ENCODE measurements at places on chromosomes 7 and 10.

DNA sequence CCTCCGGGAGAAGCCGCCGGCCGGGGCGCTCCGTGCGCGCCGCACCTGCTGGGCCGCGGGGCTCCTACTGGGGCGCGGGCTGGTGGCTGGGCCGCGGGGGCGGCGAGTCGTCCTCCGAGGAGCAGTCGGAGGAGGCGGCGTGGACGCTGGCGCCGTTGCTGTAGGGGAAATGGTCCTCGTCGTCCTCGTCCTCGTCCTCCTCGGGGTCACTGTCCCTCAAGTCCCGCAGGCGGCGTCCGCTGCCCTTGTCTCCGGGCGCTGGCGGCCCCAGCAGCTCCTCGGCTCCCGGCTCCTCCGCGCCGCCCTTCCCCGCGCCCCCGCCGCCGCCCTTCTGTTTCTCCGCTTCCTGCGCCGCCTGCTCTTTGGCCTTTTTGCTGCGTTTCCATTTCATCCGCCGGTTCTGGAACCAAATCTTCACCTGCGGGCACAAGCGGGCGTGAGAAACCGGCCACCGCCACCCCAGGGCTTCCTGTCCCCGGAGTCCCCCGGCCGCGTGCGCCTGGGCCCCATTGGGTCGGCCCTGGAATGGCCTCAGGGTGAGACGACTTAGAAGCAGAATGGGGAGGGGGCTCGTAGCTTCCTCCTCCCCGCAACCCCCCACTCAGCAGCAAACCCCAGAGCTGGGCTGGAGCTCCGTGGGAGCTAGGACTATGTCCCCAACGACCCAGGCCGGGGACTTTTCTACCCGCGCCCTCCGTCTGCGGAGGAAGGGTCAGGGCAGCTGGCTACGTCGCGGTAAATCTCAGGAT is 4.8 kb downstream of the MNX1 start:
- DNase-seq = no peak

- DNase-seq = no peak
These were observed 30.3 kb upstream of the LSM8 start for GRCh38 chr7:118153551-118154177.

GRCh38 chr10:79947787-79948424 is 999 bp downstream of the SFTPD start:
- DNase-seq = no peak

DNA sequence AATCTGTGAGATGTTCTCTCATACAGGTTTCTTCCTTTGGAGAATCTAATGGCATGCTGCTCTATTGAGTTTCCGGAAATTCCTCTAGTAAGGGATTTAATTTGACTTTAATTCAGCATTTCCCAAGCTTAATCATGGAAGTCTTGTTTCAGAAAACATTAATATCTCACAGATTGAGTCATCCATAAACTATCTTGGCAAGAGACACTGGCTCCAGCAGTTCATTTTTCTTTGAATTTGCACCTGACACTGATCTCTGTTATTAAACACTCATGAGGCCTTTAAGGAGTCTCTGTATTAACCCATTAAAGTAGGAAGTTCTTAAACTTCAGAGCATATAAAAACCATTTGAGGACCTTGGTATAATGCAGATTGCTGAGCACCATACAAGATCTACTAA is 3.6 kb upstream of the ITGB8 start:
- no peak for DNase-seq

- no peak for DNase-seq
These were observed 12.1 kb upstream of the ZC3HAV1L start for GRCh38 chr7:139047970-139048369.

DNA sequence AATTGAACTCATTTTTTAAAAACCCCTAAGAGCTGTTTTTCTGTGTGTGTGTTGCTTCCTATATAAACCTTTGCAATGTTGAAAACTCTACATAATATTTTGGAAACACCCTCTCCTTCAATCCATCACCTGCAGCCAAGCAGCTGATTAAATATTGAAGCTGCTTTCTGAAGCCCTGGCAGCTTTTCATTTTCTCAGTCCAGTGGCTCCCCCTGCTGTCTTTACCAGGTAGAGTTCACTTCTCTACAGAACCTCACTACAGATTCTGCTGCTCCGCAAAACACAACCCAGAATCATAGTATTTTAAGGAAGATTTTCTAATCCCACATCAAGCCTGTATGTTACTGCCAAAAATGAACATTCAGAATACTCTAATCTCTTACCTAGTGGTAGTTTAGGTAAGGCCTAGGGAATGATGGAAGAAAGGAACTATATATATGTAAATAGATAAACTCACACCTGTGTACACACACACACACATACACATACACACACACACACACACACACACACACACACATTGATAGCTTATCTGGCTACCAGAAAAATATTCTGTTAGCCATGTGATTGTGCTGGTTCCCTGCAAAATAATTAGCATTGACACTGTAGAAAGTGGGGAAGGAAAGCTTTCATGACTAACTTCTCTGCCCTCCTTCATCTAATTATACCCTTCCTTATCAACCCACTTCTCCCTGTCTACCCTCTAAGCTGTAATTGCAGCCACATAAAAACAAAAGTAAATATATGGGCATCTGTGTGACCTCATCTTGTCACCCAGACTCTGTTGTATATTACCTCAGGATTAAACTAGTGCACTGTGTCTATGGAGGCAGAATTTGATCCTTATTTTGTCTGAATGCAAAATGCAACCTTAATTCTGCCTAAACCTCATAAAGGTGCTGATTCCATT is 229.5 kb upstream of the FZD1 start:
- DNase-seq = no peak

DNA sequence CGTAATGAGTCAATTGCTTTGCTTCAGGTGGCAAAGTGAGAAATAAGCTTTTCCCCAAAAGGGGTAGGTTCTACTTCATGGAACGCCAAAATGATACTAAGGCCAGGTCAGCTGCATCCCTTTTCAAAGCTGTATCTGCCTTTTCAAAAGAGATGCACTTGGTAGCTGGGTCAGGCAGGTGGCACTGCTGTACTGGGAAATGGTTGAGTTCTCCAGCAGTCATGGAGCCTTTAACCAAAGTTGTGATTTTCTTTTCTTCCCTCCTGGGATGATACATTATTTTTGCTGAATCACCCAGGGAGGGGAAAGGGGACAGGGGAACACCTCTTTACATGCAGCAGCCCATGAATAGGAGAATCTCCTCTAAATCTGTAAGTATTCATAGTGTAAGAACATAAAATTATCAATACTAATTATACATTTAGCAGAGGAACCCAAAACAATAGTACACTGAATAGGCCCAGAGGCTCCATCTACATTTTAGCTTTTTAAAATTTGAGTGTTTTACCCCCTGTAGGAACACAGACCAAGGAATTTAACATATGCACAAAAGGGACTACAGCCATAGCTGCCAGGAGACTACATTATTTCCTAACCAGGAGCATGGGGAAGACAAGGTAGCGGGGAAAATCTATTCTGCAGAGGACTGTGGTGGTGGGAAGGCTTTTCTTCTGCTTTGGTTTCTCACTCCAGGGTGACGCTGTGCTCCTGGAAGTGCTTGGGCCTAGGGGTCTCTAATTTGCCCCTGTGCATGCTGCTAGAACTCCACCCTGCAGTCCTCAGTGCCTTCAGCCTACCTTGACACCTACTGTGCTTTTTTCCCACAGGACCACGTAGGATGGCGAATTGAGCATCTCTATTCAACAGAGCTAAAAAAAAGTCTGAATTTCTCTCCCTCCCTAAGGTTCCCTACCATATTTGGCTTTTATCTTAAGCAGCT is 6.4 kb upstream of the GPR22 start:
- peak; percentile 4 for DNase-seq

DNA sequence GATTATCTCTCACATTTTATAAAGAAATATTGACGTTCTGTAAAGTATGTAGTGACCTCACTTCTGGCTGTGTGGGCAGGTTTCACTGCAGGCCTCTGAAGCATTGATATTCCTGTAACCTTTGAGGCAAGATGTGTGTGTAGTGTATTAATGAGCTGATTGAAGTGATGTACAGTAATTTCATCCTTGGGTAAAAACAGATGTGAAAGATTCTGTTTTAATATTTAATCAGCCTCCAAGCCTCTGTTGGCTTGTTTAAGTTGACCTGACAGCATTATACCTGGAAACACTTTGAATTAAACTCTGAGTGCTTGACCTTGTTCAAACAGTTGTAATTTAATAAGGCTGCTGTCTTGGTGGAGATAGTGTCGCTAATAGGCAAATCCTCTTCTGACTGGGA is 74.9 kb downstream of the KAT6B start:
- no peak for DNase-seq

DNA sequence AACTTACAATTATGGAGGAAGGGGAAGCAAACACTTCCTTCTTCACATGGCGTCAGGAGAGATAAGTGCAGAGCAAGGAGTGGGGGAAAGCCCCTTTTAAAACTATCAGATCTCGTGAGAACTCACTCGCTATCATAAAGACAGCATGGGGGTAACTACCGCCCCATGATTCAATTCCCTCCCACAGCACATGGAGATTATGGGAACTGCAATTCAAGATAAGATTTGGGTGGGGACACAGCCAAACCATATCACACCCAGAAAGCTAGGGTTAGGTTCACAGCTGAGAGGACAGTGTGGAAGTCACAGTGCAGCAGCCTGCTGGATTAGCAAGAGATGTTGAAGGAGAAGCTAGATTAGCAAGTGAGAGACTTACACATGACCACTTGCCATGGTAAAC is 81.6 kb downstream of the CRTAC1 start:
- no peak for DNase-seq

DNA sequence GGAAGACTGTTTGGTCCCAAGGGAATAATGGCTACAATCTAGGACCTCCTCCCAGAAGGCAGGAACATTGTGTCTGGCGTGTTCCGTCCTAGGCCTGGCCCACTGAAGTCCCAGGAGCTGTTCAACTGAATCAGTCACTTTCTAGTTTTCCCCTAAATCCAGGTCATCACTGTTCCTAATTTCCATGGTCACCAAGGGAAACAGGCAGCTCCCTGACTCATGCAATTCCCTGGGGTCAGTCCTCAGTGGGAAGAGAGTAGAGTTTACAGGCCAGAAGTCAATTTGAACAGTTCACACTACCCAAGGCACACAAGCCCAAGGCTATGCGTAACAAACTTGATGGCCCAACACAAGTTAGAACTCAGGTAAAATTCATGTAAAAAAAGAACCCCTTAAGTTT is 44.0 kb downstream of the CREB3L2 start:
- no peak for DNase-seq

DNA sequence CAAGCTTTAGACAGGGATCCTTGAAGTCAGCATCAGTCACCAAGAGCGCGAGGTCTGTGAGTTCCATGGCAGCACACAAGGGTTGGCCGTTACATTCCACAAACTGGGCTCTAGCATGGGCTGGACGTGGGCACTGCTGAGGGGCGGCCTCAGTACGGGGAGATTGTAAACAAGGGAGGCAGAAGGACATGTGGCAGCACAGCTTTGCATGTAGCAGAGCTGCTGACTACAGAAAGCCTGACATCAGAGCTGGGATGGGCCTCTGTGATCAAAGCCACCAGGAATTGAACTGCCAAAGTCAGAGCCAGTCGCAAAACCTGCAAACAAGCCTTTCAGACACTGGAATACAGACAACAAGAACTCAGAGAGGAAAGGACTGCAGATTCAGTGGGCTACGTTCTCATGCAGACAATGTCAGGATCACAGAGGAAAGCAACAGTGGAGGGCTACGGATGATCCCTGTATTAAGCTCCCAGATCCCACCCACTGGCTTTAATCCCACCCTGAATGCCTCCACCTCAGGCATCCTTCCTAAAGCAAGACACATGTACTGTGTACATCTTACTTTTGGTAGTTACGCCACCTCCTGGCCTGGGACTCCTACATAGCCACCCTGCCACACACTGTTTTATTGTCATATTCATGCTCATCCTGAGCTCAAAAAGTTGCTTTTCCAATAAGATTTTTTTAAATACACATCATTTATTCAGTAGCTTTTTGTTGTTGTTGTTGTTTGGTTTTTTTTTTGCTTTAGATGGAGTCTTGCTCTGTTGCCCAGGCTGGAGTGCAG is 291.1 kb upstream of the IMMP2L start:
- no peak for DNase-seq

GRCh38 chr7:20226860-20227259 is 9.7 kb upstream of the MACC1 start:
- no peak for DNase-seq

DNA sequence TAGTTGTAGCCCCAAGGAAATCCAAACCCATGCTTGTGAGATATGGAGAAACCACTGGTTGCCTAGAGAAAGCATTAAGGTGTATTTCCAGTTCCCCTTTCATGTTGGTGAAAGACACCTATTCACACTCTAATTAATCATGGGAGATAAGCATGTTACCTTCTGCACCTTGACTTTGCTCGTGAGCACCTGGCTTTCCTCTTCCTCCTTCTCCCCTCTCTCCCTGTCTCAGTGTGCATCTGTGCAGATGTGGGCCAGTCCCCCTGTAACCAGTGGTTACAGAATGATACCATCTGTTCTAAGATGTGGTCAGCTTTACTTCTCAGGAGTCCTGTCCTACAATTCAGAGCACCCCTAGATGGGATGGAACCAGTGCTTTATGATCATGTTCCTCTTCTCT is 160.6 kb downstream of the LCOR start:
- no peak for DNase-seq

Data from activated T-cell treated with anti-CD3 and anti-CD28 coated beads for 1 hour (primary cell).